Stimulated activated memory B cell treated with anti-CD40 and anti-IgM and Interleukin-4, amounts not matched to agents 10 μg/mL and 1 μg/mL and 100 μg/mL, for 72 hours (primary cell): ENCODE measurements at places on chromosomes 5 and 9.
A peak's percentile ranks its signal among the peaks of the same experiment; 100 is the strongest.

DNA sequence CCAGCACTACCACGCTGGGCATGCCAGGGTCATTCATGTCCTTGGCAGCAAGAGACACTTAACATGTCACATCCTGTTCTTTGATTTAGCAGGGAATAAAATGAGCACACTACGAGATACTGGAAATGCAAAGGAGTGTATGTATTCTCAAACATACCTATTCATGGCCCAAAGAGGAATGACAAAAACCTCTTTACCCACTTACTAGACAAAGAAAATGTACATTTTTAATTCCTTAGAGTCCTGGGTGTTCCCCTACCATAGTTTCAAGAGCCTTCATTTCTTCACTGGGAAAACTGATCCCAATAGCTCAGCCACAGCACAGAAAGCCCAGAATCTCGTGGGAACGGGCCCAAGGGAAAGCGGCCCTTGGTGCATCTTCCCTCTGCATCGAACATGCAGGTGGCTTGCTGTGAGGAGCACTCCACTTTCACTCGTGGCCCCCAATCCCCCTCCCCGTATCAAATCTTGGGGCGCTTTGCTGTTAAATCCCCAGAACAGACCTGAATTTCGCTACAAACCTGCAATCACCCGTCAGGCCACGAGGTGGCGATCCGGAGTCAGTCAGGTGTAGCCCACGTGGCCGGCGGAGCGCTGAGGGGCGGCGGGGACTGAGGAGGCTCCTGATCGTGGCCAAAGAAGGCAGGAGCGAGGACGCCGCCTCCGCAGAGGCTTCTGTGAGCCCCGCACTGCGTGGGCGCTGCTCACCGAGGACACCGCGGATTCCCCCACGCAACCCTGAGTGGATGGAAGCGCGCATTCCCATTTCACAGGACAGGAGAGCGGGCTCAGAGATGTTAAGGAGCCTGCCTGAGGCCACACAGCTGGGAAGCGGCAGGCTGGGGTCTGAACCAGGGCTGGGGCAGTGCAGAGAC, 91.4 kb downstream of the LMX1B start:
- peaks cover 53% of the 10 kb centered on the region for H3K27me3 ChIP-seq
- no peaks in the 10 kb centered on the region for H3K36me3 ChIP-seq
- peaks cover 21% of the 10 kb centered on the region for H3K4me1 ChIP-seq
- no peak overlapping the region for H3K27ac ChIP-seq
- ATAC-seq: peak; percentile 73

- no peak for ATAC-seq
- no peaks in the 10 kb centered on the region for H3K36me3 ChIP-seq
- H3K27ac ChIP-seq: no peak overlapping the region
- no peak overlapping the region for H3K4me3 ChIP-seq
- H3K4me1 ChIP-seq: peaks cover 26% of the 10 kb centered on the region
These were observed 86.8 kb downstream of the LHX2 start for GRCh38 chr9:124098141-124098905.

GRCh38 chr9:129282731-129283211, 104.7 kb upstream of the IER5L start:
- H3K4me1 ChIP-seq: no peaks in the 10 kb centered on the region
- no peak for ATAC-seq
- no peaks in the 10 kb centered on the region for H3K36me3 ChIP-seq
- no peak overlapping the region for H3K27ac ChIP-seq
- H3K27me3 ChIP-seq: peaks cover 22% of the 10 kb centered on the region

GRCh38 chr9:121824651-121825030, 173.2 kb downstream of the DAB2IP start:
- no peak overlapping the region for H3K27ac ChIP-seq
- H3K36me3 ChIP-seq: no peaks in the 10 kb centered on the region
- H3K27me3 ChIP-seq: peaks cover 11% of the 10 kb centered on the region
- H3K4me1 ChIP-seq: peaks cover 3% of the 10 kb centered on the region

GRCh38 chr9:78940121-78940855, 631.5 kb upstream of the TLE4 start:
- H3K4me3 ChIP-seq: no peak overlapping the region
- no peaks in the 10 kb centered on the region for H3K36me3 ChIP-seq
- ATAC-seq: no peak

DNA sequence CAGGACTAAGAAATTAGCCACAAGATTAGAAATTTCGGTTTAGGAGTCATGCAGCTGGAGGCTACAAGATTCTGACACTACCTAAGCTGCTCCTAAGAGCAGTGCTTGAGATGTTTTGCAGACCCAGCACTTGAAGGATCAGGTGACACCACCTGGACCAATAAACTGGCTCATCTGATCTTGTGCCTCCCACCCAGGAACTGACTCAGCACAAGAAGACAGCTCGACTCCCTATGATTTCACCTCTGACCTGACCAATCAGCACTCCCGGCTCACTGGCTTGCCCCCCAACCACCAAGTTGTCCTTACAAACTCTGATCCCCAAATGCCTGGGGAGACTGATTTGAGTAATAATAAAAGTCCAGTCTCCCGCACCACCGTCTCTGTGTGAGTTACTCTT, 170.4 kb downstream of the TTC39B start:
- no peak for ATAC-seq
- H3K27me3 ChIP-seq: no peaks in the 10 kb centered on the region
- no peak overlapping the region for H3K4me3 ChIP-seq
- H3K27ac ChIP-seq: no peak overlapping the region
- H3K36me3 ChIP-seq: no peaks in the 10 kb centered on the region

GRCh38 chr9:127777368-127777980, 992 bp downstream of the SH2D3C start:
- peak overlapping the region; percentile 92 for H3K27ac ChIP-seq
- peaks cover 68% of the 10 kb centered on the region for H3K4me1 ChIP-seq
- peaks cover 28% of the 10 kb centered on the region for H3K36me3 ChIP-seq
- H3K4me3 ChIP-seq: peak overlapping the region; percentile 95

DNA sequence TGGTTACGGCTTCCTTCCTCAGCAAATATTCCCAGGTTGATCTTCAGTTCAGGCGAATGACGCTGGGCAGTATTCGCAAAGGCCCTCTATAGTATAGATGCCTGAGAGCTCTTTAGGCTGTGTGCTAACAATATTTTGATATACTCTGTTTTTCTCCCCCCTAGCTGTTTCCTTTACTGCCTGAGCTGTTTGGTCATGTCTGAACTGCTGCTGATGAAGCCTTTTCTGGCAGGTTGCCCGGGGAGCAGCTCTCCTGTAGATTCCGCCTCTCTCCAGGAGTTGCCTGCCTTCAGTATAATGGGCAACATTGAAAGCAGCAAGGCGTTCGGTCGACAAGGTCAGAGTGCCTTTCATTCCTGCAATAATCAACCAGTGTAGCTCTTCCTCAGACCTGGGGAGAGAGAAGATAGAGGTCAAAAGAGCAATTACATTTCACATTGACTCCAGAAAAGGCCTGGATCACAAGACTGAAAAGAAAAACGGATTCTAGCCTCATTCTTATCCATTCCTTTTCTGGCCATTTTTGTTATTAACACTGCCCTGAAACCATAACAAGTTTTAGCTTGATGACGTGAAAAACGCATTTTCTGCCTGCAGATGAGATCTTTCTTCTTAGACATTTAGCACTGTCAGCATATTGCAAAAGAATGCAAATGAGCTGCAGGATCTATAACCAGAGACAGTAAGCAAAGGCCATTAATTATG, 60.1 kb upstream of the ZNF608 start:
- peaks cover 5% of the 10 kb centered on the region for H3K4me1 ChIP-seq
- ATAC-seq: no peak
- no peaks in the 10 kb centered on the region for H3K27me3 ChIP-seq
- no peaks in the 10 kb centered on the region for H3K36me3 ChIP-seq
- H3K27ac ChIP-seq: no peak overlapping the region

- no peak for ATAC-seq
- no peaks in the 10 kb centered on the region for H3K36me3 ChIP-seq
- peaks cover 20% of the 10 kb centered on the region for H3K4me1 ChIP-seq
- peaks cover 44% of the 10 kb centered on the region for H3K27me3 ChIP-seq
- no peak overlapping the region for H3K27ac ChIP-seq
- H3K4me3 ChIP-seq: no peak overlapping the region
These were observed 37.3 kb upstream of the EGFL7 start for GRCh38 chr9:136625101-136626065.

GRCh38 chr5:144117412-144117811, 53.0 kb downstream of the YIPF5 start:
- H3K4me3 ChIP-seq: no peak overlapping the region
- H3K27me3 ChIP-seq: peaks cover 7% of the 10 kb centered on the region
- no peaks in the 10 kb centered on the region for H3K4me1 ChIP-seq
- ATAC-seq: no peak
- no peak overlapping the region for H3K27ac ChIP-seq

GRCh38 chr5:149257889-149258705, 13.6 kb upstream of the AFAP1L1 start:
- no peaks in the 10 kb centered on the region for H3K36me3 ChIP-seq

GRCh38 chr9:36151316-36152210, 15.0 kb downstream of the GLIPR2 start:
- ATAC-seq: peak; percentile 96
- H3K4me1 ChIP-seq: peaks cover 55% of the 10 kb centered on the region
- no peaks in the 10 kb centered on the region for H3K27me3 ChIP-seq
- H3K27ac ChIP-seq: peak overlapping the region; percentile 95

DNA sequence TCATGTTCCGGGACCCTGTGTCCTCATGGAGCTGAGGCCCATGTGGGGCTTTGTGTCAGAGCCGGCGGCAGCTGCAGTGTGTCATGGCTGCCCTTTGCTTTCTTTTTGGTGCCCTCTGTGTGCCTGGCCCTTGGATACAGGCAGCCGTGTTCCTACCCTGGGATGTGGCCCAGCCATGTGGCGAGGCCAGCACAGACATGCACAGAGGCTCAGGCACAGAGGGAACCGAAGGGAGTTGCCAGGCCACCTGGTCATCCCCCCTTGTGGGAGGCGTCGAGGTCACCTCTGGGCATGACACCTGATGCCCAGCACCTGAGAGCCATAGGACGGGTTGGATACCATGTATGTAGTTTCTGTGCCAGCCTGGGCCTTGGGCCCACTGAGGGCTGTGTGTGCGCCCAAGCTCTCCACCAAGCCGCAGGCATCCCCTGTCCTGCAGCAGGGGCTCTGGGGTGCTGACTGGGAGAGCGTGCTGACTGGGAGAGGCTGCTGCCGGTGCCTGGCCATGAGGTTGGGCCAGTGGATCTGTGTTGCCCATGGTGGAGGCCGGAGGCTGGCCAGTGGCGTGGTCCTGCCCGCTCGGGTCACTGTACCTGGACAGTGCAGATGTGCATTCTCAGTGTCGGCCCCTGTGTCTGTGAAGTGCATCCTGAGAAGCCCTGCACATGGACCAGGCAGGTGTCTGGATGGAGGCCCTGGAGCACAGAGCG, 4.8 kb downstream of the NKD2 start:
- H3K27ac ChIP-seq: no peak overlapping the region
- peaks cover 69% of the 10 kb centered on the region for H3K27me3 ChIP-seq
- no peaks in the 10 kb centered on the region for H3K36me3 ChIP-seq
- ATAC-seq: no peak
- H3K4me1 ChIP-seq: peaks cover 13% of the 10 kb centered on the region
- H3K4me3 ChIP-seq: no peak overlapping the region

DNA sequence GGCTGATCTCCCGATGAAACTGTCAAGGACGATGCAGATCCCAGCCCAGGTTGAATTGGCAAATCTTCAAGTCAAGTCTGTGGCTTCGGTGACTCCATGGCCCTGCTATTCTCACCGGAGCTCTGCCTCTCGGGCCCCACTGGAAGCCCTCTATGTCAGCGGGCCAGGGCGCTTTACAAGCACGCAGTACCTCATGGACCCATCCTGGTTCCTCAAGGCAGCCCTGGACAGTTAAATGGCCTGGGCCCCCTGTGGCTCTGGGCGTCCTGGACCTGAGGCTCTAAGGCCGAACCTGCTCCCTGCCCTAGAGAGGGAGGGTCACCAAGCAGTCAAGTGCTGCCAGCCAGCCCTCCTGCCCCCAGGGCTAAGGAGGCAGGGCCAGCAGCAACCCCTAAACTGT, 45.3 kb downstream of the STC2 start:
- peaks cover 13% of the 10 kb centered on the region for H3K36me3 ChIP-seq
- no peak overlapping the region for H3K4me3 ChIP-seq
- no peaks in the 10 kb centered on the region for H3K4me1 ChIP-seq
- H3K27ac ChIP-seq: no peak overlapping the region
- peaks cover 74% of the 10 kb centered on the region for H3K27me3 ChIP-seq

GRCh38 chr9:77826621-77827020, 178.5 kb upstream of the GNA14 start:
- no peak for ATAC-seq
- H3K27ac ChIP-seq: no peak overlapping the region
- peaks cover 2% of the 10 kb centered on the region for H3K27me3 ChIP-seq

GRCh38 chr5:95841914-95842812, 19.6 kb upstream of the GLRX start:
- no peak overlapping the region for H3K4me3 ChIP-seq
- no peaks in the 10 kb centered on the region for H3K27me3 ChIP-seq
- H3K27ac ChIP-seq: peak overlapping the region; percentile 64

DNA sequence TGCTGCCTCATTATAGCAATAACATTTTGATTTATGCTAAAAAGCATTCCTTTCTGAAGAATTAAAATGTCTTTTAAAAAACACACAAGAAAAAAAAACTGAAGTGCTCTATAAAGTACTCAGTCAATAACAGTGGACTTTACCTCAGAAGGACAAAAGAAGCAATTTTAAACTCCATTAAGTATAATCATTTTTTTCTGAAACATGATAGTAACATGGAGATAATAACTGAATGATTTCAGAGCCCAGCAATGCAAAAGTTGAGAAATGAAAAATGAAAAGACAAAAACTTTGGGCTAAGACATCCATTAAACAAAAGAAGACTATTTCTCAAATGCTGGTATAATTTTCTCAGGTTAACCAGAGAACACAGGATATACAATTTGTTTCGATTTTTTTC, 78.7 kb downstream of the RFX3 start:
- ATAC-seq: no peak
- H3K27me3 ChIP-seq: no peaks in the 10 kb centered on the region
- H3K4me1 ChIP-seq: peaks cover 6% of the 10 kb centered on the region
- H3K27ac ChIP-seq: no peak overlapping the region

DNA sequence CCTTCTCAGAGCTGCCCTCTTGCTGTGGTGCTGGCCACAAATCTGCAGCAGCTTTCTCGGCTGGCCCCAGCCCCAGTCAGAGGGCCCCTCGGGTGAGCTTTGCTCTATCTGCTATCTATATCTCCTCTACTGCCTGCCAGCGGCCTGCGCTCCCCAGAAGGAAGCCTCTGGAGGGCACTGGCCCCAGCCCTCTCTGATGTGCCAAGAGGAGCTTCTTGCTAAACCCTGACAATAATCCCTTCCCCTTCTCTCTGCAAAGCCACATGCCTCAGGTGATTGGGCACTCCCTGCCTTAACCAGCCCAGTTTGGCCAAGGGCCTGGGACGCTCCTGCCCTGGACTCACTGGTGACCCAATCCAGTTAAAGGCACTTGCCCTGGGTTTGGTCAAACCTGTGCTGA, 42.7 kb downstream of the CAMK2A start:
- H3K4me3 ChIP-seq: no peak overlapping the region
- no peak overlapping the region for H3K27ac ChIP-seq
- no peaks in the 10 kb centered on the region for H3K4me1 ChIP-seq

DNA sequence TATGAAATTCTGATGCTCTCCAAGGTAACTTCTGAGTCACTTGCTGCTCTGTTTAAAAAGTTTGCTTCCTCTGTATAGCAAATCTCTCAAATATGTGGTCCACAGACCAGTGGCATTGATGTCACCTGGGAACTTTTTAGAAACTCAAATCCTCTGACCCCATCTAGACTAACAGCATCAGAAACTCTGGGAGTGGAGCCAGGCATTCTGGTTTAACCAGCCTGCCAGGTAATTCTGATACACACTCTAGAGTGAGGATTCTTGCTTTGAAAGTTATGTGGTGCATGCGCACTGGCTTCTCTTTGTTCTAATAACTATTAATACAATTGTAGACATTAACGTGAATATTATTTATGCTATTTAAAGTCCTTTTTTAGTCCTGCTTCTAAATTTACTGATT, 298.1 kb downstream of the SLF1 start:
- no peaks in the 10 kb centered on the region for H3K36me3 ChIP-seq
- peaks cover 3% of the 10 kb centered on the region for H3K27me3 ChIP-seq
- H3K27ac ChIP-seq: no peak overlapping the region
- no peak for ATAC-seq
- no peak overlapping the region for H3K4me3 ChIP-seq
- H3K4me1 ChIP-seq: no peaks in the 10 kb centered on the region
